ENCODE measurements at places on chromosomes 7 and 10.

GRCh38 chr10:102106998-102107397 lies 13.2 kb downstream of the LDB1 start:
- DNase-seq = no peak

DNA sequence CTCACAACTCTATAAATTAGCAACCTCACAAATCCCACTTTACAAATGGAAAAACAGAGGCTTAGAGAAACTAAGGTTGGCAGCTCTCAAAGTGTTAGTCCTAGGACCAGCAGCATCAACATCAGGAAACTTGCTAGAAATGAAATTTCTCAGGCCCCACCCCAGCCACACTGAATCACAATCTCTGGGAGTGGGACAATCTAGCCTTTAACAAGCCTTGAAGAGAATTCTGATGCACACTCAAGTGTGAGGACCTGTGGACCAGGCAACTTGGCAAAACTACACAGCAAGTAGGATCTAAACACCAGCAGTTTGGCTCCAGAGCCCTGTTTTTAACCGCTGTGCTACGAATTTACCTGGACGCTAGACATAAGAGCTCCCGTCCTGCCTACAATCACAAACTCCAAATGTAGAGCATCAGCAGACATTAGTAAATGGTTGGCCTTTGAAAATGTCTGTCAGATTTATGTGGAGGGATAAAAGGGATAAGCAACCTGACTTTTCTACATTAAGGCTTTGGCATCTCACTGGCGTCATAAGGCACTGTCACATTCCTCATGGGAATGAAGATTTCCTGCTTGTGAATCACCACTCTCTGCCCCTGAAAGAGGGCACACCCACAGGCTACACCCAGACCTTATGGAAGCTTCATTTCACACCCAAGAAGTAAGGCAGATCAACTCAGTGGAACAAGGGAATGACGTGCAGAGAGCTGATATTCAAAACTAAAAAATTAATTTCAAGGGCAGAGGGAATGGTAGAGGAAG lies 34.5 kb downstream of the PPP1R3C start:
- DNase-seq = no peak

GRCh38 chr7:143415742-143416397 lies 7.2 kb upstream of the EPHA1 start:
- DNase-seq = no peak

DNA sequence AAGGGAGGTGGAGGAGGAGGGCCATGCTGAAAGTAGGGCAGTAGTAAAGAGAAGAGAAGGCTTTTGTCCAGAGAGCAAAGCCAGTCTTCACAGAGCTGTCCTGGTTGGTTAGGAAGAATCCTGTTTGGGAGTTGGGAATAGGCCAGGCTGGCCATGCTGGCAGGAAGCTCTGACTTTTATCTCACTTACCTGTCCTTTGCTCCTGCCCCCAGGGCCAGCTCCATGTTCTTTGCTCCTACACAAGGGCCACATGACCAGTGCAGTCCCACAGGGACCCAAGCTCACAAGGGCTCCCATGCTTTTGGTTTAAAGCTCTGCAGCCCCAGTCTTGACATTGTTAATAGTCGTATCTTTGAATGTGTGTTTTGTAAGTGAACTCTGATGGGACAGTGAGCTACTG lies 161.6 kb upstream of the KMT2E start:
- no peak for DNase-seq

DNA sequence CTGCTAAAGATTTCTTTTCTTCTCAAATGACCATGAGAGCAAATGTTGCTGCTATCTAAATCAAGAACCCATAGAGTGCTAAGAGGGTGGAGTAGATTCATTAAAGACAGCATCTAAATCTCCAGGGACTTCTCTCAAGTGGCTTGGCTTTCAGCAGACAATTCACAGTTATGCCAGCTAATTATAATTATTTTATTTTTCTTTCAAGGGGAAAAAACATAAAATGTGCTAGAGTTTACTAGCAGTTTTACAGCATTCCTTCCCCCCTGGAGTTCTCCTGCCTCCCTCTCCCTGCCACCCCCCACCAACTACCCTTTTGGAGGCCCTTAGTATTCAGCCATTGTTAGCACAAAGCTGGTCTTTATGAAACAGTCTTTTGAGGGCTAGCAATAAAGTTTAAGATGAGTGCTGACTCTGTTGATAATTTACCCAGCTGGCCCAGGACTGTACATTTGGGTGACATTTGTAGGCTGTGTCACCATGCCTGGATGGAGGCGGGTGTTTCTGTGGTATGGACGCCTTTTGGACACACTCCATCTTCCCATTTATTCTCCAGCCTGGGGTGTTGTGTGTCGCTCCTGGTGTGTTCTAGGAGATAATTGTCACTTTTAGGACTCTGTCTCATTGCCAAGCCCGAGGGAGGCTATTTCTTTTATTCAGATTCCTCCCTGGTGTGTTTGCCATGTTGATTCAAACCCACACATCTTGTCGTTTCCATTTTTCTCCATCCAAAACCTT lies 160.2 kb downstream of the CREB5 start:
- DNase-seq = no peak

- DNase-seq = no peak
These were observed 254.6 kb downstream of the TFEC start for GRCh38 chr7:115775981-115776380.

GRCh38 chr7:132491391-132491945 lies 84.8 kb downstream of the PLXNA4 start:
- DNase-seq = no peak

- DNase-seq = no peak
These were observed 4.9 kb upstream of the KLHL7 start for GRCh38 chr7:23100697-23101096.

DNA sequence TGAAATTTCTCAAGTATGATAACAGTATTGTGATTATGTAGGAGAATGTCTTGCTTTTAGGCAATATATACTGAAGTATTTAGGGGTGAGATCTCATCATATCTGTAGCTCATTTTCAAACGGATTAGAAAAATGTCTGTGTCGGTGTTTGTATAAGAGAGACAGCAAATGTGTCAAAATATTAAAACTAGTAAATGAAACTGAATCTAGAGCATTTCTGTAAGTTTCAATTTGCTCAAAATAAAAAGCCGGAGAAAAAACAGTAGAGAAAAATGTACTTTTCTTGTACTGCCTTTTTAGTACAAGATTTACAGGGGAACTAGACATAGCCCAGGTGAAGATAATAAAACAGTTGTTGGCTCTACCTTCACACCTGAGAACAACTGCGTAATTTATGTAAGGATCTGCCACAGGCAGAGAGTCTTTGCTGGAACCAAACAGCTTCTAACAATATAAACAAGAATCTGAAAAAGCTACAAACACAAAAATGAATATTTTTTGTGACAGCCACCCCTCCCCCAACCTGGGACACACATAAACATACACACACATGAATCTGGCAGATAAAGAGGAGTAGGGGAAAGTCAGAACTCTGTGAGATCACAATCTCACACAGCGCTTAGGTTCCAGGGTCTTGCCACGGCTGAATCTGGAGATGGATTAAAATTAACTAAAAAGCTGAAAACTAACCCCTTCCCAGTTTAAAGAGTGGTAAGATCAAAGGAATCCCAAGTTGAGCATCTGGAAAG lies 153.3 kb downstream of the AVL9 start:
- no peak for DNase-seq

DNA sequence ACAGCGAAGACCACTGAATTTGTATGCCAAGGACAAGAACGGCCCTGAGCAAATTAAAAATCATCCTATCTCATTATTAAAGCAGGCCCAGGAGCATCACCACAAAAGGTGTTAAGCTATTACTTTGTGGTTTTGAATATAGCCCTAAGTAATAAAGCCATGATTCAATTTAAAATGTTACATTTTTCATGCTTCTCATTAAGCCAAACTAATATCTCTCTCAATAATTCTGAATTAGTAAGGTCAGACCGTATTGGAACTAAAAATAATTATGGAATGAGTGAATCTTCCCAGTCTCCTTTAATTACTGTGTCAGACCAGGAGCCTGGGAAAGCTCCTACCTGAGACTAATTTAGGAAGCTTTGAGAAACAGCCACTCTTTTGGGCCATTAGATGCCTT lies 162.4 kb downstream of the SORCS1 start:
- no peak for DNase-seq

GRCh38 chr7:45889367-45890067 lies 1.2 kb downstream of the IGFBP1 start:
- no peak for DNase-seq

- DNase-seq = no peak
These were observed 2.9 kb upstream of the JAKMIP3 start for GRCh38 chr10:132062641-132063390.

GRCh38 chr7:1130021-1130990 lies 29.7 kb downstream of the ZFAND2A start:
- DNase-seq = no peak

DNA sequence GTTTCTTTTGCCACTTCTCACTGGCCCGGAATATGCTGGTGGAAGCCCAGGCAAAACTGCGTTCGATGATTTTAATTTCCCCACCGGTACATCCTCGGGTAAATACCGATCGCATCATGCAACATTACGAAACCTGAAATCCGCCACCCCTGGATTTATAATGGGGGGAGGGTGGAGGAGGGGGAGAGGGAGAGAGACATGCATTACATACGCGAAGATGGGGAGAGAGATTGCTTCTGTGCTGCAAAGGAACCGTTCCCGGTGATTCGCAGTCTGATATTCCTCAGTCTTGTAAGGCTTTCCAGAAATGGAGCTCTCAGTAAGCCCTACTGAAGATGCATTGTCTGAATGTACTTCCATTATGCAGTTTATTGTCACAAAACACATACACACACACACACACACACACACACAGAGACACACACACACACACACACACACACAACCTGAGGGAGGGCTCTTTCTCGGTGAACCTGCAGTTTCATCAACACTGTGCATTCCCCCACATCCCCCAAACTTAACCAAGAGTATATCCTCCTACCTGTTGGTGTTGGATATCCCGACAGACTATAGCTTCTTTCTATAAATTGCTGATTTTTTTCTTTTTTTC lies 741 bp downstream of the GPR85 start:
- DNase-seq = no peak

DNA sequence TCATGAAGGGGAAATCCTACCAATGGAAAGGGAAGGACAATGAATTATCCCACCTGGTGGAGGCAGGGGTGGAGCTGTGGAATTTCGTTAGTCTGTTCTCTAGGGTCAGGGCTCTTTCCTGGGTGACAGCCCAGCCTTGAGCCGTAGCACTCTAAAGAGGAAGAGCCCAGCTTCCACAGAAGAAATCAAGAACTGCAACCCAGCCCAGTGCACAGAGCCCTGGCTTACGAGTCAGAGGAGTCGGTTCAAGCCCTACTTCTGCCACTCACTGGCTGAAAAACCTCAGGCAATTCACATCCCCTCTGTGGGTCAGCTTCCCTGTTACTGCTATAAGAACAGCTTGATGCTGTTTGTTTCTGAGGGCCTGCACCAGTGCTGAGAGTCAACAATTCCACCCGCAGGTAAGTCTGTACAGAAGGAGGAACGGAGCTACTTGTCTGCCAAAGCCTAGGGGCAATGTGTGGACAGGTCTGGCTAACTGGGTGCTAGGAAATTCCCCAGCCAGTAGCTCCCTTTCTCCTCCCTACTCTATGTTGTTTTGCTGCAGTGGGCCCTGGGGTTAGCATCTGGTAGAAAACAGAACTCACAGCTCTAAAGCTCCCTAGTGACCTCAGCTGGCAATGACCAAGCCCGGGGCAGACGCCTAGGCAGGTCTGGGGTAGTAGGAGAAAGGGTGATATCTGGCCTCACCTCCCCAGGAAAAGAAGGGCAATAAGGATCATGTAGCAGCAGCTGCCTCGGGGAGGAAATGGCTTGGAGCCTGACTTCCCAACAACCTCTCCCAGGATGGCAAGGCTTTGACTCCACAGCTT lies 3.3 kb downstream of the AVPI1 start:
- no peak for DNase-seq

GRCh38 chr7:101688183-101688831 lies 59.2 kb upstream of the MYL10 start:
- peak; percentile 79 for DNase-seq

- no peak for DNase-seq
These were observed 276.2 kb downstream of the WDR11 start for GRCh38 chr10:121127151-121127906.

GRCh38 chr10:69107176-69107490 lies 16.8 kb upstream of the VPS26A start:
- no peak for DNase-seq

GRCh38 chr7:37443627-37444026 lies 5.0 kb downstream of the ELMO1 start:
- DNase-seq = no peak

DNA sequence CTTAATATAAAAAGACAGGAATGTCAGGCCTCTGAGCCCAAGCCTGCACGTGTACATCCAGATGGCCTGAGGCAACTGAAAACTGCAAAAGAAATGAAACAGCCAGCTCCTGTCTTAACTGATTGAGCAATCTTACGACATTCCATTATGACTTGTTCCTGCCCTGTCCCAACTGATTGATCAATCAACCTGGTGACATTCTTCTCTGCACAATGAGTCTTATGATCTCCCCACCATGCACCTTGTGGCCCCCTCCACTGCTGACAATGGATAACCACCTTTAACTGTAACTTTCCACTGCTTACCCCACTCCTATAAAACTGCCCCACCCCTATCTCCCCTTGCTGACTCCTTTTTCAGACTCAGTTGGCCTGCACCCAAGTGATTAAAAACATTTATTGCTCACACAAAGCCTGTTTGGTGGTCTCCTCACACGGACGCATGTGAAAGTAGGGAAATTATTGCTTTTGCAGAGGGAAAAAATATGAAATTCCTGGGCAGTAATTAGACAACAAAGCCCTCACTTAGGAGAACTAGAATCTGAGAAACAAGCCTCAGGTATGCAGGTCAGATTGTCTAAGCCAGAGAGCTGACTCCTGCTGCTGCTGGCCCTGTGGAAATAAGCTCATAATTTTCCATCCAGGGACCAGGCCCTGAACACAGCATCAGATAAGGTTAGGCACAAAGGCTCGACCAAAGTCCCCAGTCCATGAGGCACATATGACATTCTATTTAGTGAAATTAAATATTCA lies 5.3 kb downstream of the CYP3A7 start:
- no peak for DNase-seq

- no peak for DNase-seq
These were observed 18.0 kb downstream of the SEMA3C start for GRCh38 chr7:80900583-80901576.

GRCh38 chr7:47932016-47932415 lies 16.2 kb downstream of the PKD1L1 start:
- DNase-seq = no peak

DNA sequence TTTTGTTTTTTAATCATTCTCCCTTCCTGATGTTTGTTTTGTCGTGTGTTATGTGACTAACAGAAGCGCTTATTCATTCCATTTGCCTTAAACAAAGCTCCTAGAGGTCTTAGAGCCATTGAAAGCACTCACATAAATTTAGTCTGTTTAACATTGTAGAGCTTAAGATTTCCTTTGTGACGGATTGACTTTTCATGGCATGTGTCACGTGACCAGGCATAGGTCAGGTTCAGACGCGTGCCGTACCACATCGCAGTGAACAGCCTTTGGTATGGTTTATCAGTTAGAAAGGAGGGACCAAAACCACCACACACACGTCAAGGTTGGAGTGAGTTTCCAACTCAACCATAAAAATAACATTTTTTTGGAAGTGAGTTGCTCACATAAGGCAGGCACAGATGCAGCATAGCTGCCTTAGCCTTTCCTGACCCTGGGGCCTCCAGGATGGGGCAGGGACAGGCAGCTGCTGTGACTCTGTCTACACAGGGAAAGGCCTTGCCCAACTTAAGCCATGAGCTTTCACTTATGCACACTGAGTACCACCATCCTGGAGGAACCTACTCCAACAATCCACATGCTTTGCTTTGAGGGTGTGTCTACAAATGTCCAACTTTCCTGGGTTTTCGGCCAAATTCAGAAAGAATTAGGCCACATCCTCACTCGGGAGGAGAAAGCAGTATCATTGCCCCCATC lies 55.5 kb downstream of the WDFY4 start:
- no peak for DNase-seq

GRCh38 chr7:157519798-157520244 lies 183.0 kb downstream of the DNAJB6 start:
- DNase-seq = no peak

Measured in stimulated activated CD4-positive, alpha-beta T cell treated with anti-CD3 and anti-CD28 coated beads, Interleukin-1b, Interleukin-23, amount 100 ng/mL, for 4 hours (primary cell).